ENCODE measurements at places on chromosomes 3 and 15. TPM values are rescaled to one million over a fixed set of nuclear protein-coding genes. Genes with fewer than 3 reads are reported as not detected.

CFAP92 gene
- polyA plus RNA-seq: 0.10 TPM

ARHGEF3 gene
- polyA plus RNA-seq: 6.7 TPM

MOBP gene
- polyA plus RNA-seq: 1.6 TPM

DPPA2 gene
- polyA plus RNA-seq: not detected

CCDC54 gene
- polyA plus RNA-seq: not detected

CCR8 gene
- polyA plus RNA-seq: not detected

PLCL2 gene
- polyA plus RNA-seq: 2.3 TPM

C3orf62 gene
- 1.8 TPM for polyA plus RNA-seq

FEZF2 gene
- not detected for polyA plus RNA-seq

BTBD1 gene
- 28.0 TPM for polyA plus RNA-seq

SNAPC5 gene
- polyA plus RNA-seq: 16.0 TPM

NEDD4 gene
- 9.2 TPM for polyA plus RNA-seq

LRRC28 gene
- polyA plus RNA-seq: 26.7 TPM

GOLGA8R gene
- 0.14 TPM for polyA plus RNA-seq

ZNF385D gene
- not detected for polyA plus RNA-seq

PP2D1 gene
- not detected for polyA plus RNA-seq

VWA5B2 gene
- polyA plus RNA-seq: not detected

DTWD1 gene
- polyA plus RNA-seq: 3.0 TPM

ANKRD34C gene
- polyA plus RNA-seq: not detected

RTP4 gene
- 0.08 TPM for polyA plus RNA-seq

PARP15 gene
- polyA plus RNA-seq: 0.59 TPM

ANKRD63 gene
- polyA plus RNA-seq: not detected

PROS1 gene
- 2.6 TPM for polyA plus RNA-seq

ISLR gene
- not detected for polyA plus RNA-seq

C2CD4B gene
- polyA plus RNA-seq: 31.5 TPM

GXYLT2 gene
- polyA plus RNA-seq: 0.07 TPM

CKMT1A gene
- polyA plus RNA-seq: not detected

CKMT1B gene
- polyA plus RNA-seq: not detected

CHDH gene
- polyA plus RNA-seq: 0.02 TPM

TGM4 gene
- polyA plus RNA-seq: 0.11 TPM

SEMA3B gene
- 1.4 TPM for polyA plus RNA-seq

LXN gene
- 56.9 TPM for polyA plus RNA-seq

NTRK3 gene
- polyA plus RNA-seq: not detected

TRH gene
- not detected for polyA plus RNA-seq

WNT7A gene
- polyA plus RNA-seq: not detected

MLF1 gene
- 3.0 TPM for polyA plus RNA-seq

IL5RA gene
- polyA plus RNA-seq: not detected

PLEKHO2 gene
- polyA plus RNA-seq: 23.9 TPM

SKOR1 gene
- 0.06 TPM for polyA plus RNA-seq

COPS2 gene
- polyA plus RNA-seq: 14.8 TPM

C15orf62 gene
- 0.12 TPM for polyA plus RNA-seq

SYNPR gene
- polyA plus RNA-seq: not detected

FSTL1 gene
- 237 TPM for polyA plus RNA-seq

CPNE9 gene
- not detected for polyA plus RNA-seq

KNL1 gene
- 4.0 TPM for polyA plus RNA-seq

NXPE3 gene
- polyA plus RNA-seq: 12.3 TPM

AGTR1 gene
- polyA plus RNA-seq: not detected

RPP25 gene
- 13.1 TPM for polyA plus RNA-seq

CSPG5 gene
- polyA plus RNA-seq: 0.33 TPM

EXOG gene
- 8.5 TPM for polyA plus RNA-seq

MYZAP gene
- polyA plus RNA-seq: 6.3 TPM

SLC12A8 gene
- 0.90 TPM for polyA plus RNA-seq

ERC2 gene
- 5.6 TPM for polyA plus RNA-seq

All from endothelial cell of umbilical vein (primary cell).